ENCODE measurements at places on chromosomes 2 and 18.

DNA sequence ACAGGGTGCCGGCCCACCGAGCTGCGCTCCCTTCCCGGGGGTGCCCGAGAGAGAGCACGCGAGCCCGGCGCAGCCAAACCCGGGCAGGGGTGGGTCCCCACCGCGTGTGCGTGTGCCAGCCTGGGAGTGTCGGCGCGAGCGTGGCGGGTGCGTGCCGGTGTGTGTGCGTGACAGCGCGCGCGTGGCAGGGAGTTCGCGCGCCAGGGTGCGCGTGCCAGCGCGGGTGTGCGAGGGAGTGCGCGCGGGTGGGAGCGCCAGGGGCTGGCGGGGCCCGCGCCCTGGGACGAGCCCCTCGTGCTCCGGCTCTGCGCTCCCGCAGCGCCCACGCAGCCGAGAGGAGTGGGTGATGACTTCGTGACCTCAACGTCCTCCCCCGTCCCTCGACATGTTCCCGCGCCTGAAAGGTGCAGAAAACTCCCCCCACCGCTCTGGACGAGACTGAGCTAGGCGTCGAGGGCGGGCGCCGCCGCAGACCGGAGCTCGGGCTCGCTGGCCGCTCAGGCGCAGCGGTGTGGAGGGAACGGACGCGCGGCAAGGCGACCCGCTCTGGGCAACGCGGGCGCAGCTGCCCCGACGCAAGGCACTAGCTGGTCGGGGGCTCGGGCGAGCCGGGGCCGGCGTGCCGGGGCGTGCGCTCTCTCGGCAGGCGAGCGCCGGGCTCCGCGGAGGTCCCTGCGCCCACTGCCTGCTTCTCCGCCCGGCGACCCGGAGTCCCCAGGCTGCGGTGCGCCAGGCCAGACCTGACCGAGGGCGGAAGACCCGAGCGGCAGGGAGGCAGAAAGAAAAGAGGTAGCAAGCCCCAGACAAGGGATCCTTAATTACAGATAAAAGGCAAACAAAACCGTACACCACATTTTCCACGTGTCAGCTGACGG lies 582.8 kb downstream of the ZEB2 start:
- peak; percentile 69 for DNase-seq

- no peak for DNase-seq
Measured at GRCh38 chr2:38098421-38099098, 22.6 kb upstream of the CYP1B1 start.

DNA sequence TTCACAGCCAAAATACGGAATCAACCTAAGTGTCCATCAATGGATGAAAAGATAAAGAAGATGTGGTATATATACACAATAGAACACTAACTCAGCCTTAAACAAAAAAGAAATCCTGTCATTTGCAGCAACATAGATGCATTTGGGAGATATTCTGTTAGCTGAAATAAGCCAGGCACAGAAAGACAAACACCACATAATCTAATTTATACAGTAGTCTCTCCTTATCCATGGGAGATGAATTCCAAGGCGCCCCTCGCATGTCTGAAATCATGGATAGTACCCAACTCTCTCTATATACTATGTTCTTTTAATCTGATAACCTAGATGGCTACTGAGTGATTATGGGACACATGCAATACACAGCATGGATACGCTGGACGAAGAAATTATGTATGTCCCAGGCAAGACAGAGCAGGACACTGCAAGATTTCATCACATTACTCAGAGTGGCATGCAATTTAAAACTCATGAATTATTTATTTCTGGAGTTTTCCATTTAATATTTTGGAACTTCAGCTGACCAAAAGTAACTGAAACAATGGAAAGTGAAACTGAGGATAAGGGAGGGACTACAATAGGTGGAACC lies 39.5 kb downstream of the ORC4 start:
- no peak for DNase-seq

DNA sequence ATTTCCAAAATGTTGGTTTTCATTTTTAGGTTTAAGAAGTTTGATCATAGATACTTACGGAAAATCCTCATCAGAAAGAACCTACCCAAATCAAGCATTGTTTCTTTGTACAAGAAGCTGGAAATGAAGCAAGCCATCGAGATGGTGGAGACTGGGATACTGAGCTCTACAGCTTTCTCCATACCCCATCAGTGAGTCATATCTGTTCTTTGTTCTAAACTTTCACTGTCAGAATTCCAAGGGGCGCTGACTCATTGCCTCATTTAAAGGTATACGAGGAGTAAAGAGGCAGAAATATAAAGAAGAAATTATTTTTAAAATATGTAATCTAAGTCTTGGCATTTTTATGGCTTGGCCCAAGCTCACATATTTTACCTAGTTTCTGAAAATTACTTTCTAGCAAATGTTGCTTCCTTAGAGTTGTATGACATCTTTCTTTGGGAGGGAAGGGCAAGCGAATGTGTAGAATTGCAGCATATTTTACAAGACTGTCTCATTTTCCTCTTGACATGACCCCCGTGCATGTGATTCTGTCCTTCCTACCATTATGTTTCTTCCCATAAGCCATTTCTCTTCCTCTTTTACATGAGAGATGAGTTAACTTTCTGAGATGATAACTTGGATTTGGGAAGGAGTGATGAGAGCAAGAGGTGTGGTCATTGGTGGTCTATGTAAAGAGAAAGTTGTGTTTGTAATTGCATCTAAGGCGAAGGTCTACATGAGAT lies 41.2 kb downstream of the SLC9A4 start:
- no peak for DNase-seq

- no peak for DNase-seq
Measured at GRCh38 chr2:174157053-174157452, 91.3 kb downstream of the OLA1 start.

DNA sequence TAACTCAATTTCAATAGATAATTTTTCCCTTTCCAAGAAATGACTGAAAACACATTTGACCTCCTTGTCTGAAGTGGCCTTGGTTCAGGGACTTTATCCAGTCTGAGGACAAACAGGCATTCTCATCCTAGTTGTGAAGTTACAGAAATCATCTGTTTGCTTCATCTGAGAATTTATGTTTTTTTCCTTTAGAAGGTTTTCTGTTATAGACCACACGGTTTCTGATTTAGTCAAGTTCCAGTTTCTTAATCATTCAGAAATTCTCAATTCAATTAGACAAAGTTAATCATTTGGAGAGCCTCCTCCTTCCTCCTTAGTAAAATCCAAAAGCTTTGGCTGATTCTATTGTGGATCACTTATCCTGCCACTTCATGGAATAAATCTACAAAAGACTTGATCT lies 60.9 kb downstream of the ICOS start:
- DNase-seq, result no peak

DNA sequence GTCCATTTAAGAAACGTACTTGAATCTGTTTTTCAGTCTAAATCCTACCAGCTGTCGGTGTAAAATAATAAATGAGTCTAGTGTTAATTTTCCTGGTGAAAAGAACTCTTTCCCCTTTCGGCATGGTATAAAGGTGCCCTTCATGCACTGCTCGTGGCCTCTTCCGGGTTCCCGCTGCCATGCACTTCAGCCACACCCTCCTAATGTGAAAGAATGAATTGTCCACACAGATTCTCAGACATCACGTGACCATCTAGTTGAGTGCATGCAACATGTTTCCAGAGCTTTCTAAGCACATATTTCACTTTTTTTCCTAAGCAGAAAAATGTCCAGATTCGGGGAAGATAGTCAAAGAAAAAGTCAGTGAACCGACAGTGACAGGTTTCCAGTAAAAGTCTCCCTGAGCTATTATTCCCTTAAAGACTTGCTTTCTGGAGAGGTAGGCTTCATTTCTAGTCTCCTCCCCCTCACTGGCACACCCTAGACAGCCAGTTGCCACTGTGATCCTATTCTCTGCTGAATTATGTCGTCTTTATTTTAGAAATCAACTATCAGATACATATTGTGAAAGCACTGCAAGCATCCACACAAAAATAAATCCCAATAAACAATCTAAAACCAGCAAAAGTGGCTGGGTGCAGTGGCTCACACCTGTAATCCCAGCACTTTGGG lies 65.9 kb upstream of the RPL31 start:
- DNase-seq, result no peak

GRCh38 chr2:114579542-114579941 lies 137.1 kb downstream of the DPP10 start:
- no peak for DNase-seq

DNA sequence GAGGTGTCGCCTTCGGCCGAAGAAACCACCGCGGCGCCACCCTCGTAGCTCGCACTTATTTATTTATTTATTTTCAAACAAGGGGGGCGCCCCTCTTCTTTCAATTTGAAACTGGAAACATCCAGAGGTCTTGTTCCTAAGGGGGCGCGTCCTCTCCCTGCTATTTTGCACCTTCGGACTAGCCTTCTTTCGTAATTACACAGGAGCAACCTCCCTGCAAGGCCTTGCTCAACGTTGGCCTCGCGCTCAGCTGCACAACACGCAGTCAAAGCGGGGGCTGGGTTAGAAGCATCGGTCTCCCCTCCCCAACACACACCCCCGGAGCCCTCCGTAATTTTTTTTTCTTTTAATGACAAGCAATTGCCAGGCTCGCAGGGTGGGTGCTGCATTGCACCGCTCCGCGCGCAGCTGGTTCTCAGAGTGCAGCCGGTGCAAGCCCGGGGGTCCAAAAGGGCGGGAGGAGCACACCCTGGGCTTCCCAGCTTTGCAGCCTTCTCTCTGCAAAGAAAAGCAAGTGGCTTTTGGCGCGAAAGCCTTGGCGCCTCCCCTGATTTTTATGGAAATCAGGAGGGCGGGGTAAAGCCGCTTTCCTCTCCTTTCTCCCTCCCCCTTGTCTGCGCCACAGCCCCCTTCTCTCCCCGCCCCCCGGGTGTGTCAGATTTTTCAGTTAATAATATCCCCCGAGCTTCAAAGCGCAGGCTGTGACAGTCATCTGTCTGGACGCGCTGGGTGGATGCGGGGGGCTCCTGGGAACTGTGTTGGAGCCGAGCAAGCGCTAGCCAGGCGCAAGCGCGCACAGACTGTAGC lies at the start of gene MYCN:
MYCN (plus strand) TSS at position 697 of the 807 bp plus-strand sequence. CDS start 1,515 bp downstream, outside the sequence.
- DNase-seq, result peak; percentile 85

GRCh38 chr2:47984041-47984440 lies 77.7 kb upstream of the FBXO11 start:
- no peak for DNase-seq

DNA sequence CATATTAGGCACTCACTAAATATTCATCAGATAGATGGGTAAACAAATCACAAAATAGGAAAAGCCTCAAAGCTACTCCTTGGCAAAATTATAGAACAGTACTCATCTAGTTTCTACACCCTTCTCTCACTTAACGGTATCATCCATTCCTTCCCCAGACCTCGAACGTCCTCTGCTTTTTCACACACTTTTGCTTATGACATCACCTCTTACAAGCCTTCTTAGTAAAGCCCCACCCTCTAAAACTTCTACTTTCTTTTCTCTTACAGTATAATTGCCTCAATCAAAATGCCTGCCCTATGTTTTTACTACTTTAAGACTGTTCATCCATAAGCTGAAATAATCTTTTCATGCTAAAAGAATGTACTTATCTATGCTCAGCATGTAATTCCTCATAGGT lies 8.1 kb downstream of the CHN1 start:
- DNase-seq, result no peak

GRCh38 chr18:21479721-21480120 lies 120.8 kb downstream of the ESCO1 start:
- DNase-seq, result no peak

GRCh38 chr2:44952143-44952805 lies 10.8 kb downstream of the SIX3 start:
- DNase-seq, result no peak

Data from type B pancreatic cell (in vitro differentiated cells).